GM04503 (cell line): ENCODE measurements at places on chromosomes 7 and 10.
A peak's percentile ranks its signal among the peaks of the same experiment; 100 is the strongest.

DNA sequence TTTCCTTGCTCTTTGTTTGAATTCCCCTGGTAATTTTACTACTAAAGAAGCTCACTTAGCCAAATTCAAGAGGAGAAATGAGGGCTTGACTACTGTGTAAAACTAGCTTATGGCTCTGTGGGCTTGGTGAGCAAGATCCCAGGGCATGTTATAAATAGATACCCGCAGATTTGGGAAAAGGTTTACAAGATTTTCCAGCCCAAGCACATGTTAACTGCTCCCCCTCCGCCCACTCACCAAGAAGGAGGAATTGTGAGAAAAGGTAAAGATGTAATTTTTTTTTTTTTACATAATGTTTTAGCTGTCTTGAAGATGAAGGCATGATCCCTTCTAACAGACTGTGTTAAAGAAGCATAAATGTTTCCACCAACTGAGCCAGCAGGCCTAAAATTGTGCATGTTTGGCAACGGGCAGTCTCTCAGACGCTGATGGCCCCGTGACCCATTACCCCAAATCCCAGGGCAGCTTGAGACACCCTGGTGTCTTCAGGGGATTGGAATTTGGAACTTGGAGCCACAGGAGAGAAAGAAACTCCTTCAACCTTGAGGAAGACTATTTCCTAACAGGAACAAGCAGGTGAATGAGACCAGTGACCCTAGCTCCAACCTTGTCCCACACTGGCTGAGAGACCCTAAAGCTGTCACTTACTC is 429.8 kb upstream of the CELF2 start:
- no peak for DNase-seq

DNA sequence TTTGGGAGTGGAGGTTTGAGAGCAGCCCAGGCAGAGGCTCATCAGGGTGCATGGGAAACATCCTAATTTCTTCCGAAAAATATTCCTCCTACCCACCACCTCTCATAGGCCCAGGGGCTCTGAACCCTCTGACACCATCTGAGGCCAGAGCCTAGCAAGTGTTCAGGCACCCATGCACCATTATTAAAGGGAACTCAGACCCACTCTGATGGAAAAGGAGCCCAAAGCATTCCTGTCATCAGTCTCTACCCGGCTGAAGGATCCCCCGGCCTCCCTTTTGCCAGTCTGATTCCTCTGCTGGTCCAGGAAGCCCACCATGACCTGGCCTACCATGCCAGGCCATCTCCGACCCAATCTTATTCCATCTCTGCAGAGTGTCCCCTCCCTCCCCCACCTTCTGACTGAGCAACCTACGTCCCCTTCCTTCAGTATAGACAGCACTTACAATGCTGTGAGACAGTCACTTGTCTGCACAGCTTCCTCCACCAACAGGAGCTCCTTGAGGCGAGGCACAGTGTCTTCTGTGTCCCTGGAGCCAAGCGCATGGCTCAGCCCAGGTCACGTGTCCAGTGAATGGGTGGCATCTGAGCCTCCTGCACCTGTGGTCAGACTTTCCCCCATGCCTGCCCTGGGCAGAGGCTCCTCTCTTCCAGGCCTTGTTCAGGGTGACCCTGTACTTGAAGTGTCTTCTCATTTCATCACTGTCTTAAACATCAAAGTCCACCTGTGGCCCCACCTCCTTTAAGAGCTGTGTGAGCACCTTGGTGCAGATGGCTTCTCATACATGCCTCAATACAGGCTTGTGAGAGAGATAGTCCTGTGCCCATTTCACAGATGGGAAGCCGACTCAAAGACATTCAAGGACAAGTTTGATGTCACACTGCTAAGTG is 889 bp upstream of the GPR15LG start:
- DNase-seq, result no peak

- DNase-seq, result no peak
These were observed 1133.7 kb downstream of the GATA3 start for GRCh38 chr10:9188022-9188810.

- no peak for DNase-seq
These were observed 184.3 kb upstream of the CTBP2 start for GRCh38 chr10:125344573-125345171.

GRCh38 chr7:137932881-137933269 is 69.0 kb downstream of the CREB3L2 start:
- DNase-seq, result peak; percentile 82

- no peak for DNase-seq
These were observed 1355.5 kb upstream of the LRRTM3 start for GRCh38 chr10:65570143-65571010.

GRCh38 chr7:104973909-104974415 is 40.0 kb upstream of the KMT2E start:
- peak; percentile 87 for DNase-seq

DNA sequence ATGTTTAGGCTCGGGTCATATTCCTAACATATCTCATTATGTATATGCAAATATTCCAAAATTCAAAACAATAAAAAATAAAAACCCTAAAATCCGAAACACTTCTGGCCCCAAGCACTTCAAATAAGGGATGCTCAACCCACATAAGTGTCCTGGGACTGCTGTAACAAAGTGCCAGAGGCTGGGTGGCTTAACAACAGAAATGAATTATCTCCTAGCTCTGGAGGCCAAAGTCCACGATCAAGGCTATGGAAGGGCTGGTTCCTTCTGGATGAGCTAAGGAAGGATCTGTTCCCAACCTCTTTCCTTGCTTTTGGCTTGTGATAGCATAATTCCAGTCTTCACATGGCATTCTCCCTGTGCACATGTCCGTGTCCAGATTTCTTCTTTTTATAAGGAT is 181.6 kb upstream of the NFE2L3 start:
- no peak for DNase-seq

GRCh38 chr10:69892406-69892805 is 90.7 kb downstream of the COL13A1 start:
- no peak for DNase-seq

DNA sequence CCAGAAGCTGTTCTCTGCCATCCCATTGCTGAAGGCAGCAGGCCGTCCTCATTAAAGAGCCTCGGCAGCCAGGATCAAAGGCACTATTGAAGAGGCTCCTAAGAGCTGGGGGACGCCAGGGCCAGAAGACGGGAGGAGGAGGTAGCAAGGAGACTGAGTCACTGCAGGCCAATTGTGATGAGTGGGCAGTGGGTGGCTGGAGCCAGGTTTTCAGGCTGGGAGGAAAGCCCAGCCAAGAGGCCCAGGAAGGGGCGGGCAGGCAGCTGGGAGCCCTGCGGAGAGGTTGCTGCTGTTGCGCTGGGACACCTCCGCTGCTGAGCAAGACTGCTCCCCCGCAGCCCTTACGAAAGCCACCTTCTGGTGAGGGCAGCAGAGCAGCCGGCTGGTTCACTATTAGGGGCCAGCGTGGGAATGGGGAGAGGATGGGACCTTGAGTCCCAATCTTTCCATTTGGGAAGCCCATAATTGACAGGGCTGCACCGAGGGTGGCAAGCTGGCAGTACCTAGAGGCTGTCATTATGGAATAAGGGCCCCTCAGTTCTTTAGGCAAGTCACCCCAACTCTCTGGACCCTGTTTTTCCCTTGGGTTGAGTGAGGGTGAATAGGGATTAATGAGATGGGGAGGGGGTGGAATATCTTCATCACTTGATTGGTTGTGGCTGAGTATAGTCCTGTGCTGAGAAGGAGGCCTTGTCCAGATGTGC is 48.4 kb downstream of the UNC5B start:
- no peak for DNase-seq

GRCh38 chr7:36809510-36809909 is 85.2 kb upstream of the AOAH start:
- no peak for DNase-seq

GRCh38 chr7:87003872-87004798 is 55.3 kb downstream of the ELAPOR2 start:
- DNase-seq, result no peak

DNA sequence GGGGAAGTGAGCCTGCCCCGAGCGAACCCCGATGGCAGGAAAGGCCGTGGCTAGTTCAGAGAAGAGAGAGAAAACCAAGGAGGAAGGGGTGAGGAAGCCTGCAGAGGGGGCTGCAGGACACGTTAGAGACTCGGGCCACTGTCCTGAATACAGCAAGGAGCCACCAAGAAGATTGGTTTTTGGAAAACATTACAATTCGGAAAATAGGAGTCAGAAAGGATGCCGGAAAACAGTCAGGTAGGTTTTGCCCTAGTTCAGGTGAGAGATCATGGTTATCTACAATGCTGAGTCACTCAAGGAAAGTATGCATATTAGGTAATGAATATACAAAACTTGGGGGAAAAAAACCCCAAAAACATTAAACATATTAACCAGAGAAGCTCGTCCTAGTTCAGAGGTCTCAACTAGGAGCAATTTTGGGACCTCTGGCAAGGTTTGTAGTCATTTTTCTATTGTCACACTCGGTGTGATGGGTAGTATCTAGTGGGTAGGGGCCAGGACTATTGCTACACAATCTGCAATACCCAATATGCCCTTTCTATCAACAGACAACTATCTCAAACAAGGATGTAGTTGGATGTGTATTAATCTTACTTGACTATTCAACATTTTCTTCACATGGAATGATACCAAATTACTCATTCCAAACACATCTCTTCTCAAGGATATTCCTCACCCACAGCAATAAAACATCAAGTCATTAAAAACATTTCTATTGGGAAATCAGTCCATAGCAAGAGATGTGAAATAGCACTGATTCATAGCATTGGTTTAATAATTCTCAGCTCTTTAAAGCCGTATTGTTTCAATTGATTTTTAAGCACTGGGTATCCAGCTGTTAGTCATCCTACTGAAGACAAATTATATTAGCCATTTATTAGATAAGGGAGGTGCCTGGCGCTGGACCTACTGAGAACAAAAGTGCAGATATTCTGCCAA is 74.4 kb upstream of the RSU1 start:
- peak; percentile 97 for DNase-seq

DNA sequence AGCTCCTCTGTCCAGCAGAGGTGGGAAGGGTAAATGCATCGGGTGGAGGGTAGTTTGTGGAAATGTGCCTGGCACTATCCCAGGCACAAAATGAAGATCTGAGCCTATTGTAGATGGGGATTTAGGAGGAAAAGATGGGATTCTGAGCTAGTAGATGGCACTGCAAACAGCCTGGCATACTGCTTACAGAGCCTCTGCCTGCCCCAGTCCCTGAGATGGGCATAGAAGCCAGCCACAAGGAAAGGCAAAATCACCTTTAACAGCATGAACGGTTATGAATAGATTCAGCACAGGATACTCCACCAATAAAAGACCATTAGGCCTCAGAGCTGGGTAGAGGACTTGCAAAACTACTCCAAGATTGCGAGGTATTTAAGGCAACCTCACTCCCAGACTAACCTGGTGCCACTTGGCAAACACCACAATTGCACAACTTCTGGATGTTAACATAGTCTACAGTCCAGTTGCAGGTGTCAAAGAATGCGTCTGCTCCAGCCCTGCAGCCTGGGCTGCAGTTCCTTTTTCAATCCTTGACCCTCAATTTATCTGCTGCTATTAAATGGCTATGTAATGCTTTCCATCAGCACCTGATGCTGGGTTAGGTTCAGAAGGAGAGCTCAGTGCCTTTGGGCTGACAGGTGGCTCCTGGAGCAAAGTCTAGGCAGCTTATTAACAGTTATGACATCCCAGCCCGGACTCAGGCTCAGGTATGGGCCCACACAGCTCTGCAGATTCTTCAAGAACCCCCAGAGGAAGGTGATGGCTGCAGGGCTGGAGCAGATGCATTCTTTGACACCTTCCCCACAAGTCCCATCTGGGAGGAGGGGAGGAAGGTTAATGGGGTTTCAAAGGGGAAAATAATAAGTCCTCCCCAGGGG is 34.0 kb downstream of the CDHR3 start:
- no peak for DNase-seq

- DNase-seq, result no peak
These were observed 32.2 kb downstream of the PHTF2 start for GRCh38 chr7:77830649-77831355.

DNA sequence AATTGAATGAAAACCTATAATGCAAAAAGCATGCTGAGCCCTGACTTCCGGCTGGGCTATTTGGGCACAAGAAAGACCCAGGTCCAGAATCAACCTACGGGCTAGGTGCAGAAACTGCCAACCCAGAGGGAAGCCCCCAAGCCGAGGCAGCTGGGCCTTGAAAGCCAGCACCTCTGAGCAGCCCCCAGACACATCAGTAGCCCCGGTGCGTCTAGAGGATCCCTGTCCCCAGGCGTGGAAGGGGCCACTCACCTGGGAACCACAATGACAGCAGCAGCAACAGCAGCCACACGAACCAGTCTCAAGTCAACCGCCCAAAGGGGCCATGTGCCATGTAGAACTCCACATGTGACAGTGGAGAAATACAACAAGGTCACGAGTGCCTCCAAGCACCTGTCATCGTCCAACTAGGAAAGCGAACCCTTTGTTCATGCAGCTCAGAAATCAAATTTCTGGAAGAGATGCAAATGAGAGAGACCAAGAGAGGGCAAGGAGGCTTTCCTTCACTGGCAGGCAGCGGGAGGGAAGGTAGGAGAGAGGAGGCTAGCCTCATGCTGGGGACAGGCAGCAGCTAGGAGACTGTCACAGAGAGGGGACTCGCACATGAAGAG is 57.5 kb upstream of the CHST15 start:
- no peak for DNase-seq

DNA sequence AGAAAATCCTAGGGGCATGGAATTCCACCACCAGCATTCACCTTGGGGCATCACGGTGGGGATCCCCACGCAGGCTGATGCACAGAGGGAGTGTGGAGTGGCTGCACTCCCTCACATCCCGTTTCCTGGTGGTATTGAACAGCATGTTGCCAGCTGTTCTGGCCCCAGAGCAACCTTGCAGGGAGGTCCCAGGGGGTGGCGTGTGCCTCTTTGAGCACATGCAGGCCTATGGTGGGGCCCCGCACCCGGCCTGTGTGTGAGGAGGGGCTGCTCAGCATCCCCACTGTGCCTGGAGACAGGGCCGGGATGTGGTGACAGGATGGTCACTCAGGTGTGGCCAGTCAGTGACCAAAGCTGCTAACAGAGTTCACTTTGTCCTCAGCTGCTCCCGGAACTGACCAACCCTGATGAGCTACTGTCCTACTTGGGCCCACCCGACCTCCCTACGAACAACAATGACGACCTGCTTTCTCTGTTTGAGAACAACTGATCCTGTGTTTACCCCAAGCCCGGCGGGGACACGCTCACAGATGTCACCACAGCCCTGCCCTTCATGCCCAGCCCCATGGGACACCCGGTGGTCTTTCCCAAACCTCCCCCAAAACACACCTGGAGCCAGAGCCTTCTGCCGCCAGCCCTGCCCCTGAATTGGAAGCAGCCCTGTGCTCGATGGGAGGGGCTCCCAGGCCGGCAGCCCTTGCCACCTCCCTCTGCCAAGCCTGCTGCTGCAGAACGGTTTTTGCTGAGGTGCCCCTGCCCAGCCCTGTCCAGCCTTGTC is 18.7 kb downstream of the ZMIZ2 start:
- DNase-seq, result no peak
